ENCODE measurements at places on chromosomes 12 and 14. TPM values are rescaled to one million over a fixed set of nuclear protein-coding genes. Genes with fewer than 3 reads are reported as not detected.

- DNase-seq, result no peak
- H3K4me3 ChIP-seq, result no peak overlapping the region
- H3K27ac ChIP-seq, result no peak overlapping the region
- H3K27me3 ChIP-seq, result no peaks in the 10 kb centered on the region
- no peaks in the 10 kb centered on the region for H3K4me1 ChIP-seq
These were observed 416.3 kb upstream of the ATP2B1 start for GRCh38 chr12:90124914-90125313.

DTX1 gene
- total RNA-seq, result 4.9 TPM

GPRC5A gene
- total RNA-seq, result 212 TPM

GPD1 gene
- total RNA-seq, result 20.0 TPM

GRCh38 chr12:46965880-46966279, 113.5 kb upstream of the PCED1B start:
- H3K36me3 ChIP-seq, result no peaks in the 10 kb centered on the region
- H3K4me1 ChIP-seq, result no peaks in the 10 kb centered on the region
- H3K27me3 ChIP-seq, result no peaks in the 10 kb centered on the region
- H3K27ac ChIP-seq, result no peak overlapping the region

DNA sequence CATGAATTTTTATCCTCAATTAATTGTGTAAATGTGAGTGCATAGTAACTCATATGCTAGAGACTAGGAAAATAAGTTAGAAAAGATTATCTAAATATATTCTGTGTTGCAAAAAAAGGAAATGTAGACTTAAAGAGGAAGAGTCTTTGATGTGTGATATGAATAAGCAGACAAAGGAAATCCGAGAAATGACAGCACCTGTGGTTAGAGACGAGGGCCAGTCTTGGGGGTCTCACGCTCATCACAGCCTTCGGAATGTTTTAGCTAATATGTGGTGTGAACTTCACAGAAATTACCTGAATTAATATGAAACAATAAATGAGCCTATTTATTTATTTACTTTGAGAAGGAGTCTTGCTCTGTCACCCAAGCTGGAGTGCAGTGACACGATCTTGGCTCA, 11.6 kb downstream of the ATP6V0A2 start:
- DNase-seq, result no peak
- H3K4me3 ChIP-seq, result no peak overlapping the region
- H3K27ac ChIP-seq, result no peak overlapping the region
- no peaks in the 10 kb centered on the region for H3K27me3 ChIP-seq

All from lung (tissue), 17 donors.